ENCODE measurements at places on chromosomes 16 and 17. TPM values are rescaled to one million over a fixed set of nuclear protein-coding genes. Genes with fewer than 3 reads are reported as not detected.

The TBC1D26 gene
- 1.1 TPM for total RNA-seq

The NXPH3 gene
- 0.10 TPM for total RNA-seq

The SEPTIN12 gene
- total RNA-seq, result not detected

The ATP2C2 gene
- 20.3 TPM for total RNA-seq

The TMEM235 gene
- total RNA-seq, result not detected

The CYBC1 gene
- total RNA-seq, result 95.4 TPM

The RNU2-1 gene
- total RNA-seq, result 5,800 TPM

The DNASE1L2 gene
- total RNA-seq, result 1.9 TPM

The KIAA0753 gene
- 18.3 TPM for total RNA-seq

The CEP112 gene
- 10.9 TPM for total RNA-seq

The SMIM36 gene
- total RNA-seq, result 0.37 TPM

The CBFA2T3 gene
- 19.1 TPM for total RNA-seq

The TMC6 gene
- total RNA-seq, result 142 TPM

The ENPP7 gene
- total RNA-seq, result not detected

The SLFN14 gene
- not detected for total RNA-seq

The TEX14 gene
- total RNA-seq, result 0.89 TPM

The PYCARD gene
- total RNA-seq, result not detected

The KCNH6 gene
- total RNA-seq, result not detected

The CD300H gene
- not detected for total RNA-seq

The BEAN1 gene
- 0.61 TPM for total RNA-seq

The MYL11 gene
- total RNA-seq, result not detected

The MAP2K6 gene
- 0.22 TPM for total RNA-seq

The HOXB7 gene
- 33.6 TPM for total RNA-seq

The ASIC2 gene
- not detected for total RNA-seq

The TMEM208 gene
- 36.1 TPM for total RNA-seq

The PLEKHM1 gene
- total RNA-seq, result 32.8 TPM

The UBE2O gene
- 59.1 TPM for total RNA-seq

The SP6 gene
- total RNA-seq, result 10.8 TPM

The ALDH3A1 gene
- 0.86 TPM for total RNA-seq

The COG4 gene
- 54.2 TPM for total RNA-seq

The GP1BA gene
- not detected for total RNA-seq

The TNFRSF17 gene
- total RNA-seq, result not detected

The ZNF747 gene
- total RNA-seq, result 2.1 TPM

The RASL10B gene
- total RNA-seq, result 0.15 TPM

The CHST4 gene
- 0.59 TPM for total RNA-seq

The NPTX1 gene
- 0.15 TPM for total RNA-seq

The KRT20 gene
- 1.5 TPM for total RNA-seq

The LLGL2 gene
- total RNA-seq, result 209 TPM

The OTOP2 gene
- total RNA-seq, result not detected

Measured in HCT116 (cell line).